ENCODE measurements at places on chromosomes 13 and 19. TPM values are rescaled to one million over a fixed set of nuclear protein-coding genes. Genes with fewer than 3 reads are reported as not detected.

- no peak for DNase-seq
Measured at GRCh38 chr13:85148009-85148408, 651.2 kb downstream of the SLITRK6 start.

GRCh38 chr13:48790966-48791365, 137.2 kb downstream of the CYSLTR2 start:
- no peak for DNase-seq

DNA sequence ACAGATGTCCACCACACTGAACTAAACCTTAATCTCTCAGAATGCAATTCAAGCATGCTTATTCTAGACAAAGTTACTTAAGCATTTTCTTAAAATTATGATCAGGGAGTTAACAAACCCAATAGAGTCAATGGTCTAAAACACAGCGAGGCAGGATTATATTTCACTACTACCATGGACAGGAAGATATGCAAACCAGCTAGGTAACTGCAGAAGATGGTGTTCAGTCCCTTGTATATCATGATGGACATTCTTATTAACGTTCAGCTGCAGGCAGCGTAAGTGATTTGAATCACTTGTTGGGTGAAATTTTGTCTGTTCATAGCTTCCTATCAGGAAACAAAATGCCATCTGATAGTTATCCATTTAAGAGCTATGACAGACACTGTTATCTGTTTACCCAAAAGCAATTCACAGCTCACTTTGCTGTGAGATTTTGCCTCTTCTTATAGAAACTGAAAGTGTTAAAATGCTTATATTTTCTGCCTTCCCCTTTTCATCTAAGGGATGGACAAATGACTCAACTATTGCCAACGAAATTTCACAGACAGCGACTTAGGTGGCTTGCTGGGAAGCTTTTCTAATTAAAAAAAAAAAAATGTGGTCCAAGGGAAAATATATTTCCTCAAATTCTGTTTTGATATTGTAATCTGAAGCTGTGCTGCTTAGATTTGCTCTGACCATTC, 591.9 kb downstream of the DACH1 start:
- no peak for DNase-seq

GRCh38 chr13:53238261-53238660, 209.6 kb downstream of the OLFM4 start:
- DNase-seq = no peak

The MATK gene
- 2.9 TPM for total RNA-seq

The HS6ST3 gene
- total RNA-seq = not detected

DNA sequence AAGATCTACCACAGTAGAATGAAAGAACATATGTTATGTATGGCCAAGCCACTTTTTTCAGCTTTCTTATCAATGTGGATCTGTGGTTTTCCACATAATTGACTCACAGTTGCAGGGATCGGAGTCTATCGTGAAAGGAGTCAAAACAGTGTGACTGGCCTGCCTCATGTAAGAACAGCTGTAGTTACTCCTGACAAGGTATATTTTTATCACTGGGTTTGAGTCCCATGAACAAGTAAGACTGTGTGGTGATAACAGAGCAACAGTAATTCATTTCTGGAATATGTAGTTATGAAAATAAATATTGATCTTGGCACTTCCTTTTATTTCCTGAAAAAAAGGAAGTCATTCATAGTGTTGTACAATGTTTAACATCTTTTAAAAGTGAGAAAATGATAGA, 416.6 kb downstream of the KLF12 start:
- no peak for DNase-seq

GRCh38 chr19:51572410-51572809, 1.3 kb downstream of the ZNF175 start:
- DNase-seq = no peak

- DNase-seq = no peak
Measured at GRCh38 chr19:33704271-33704670, 82.5 kb downstream of the CHST8 start.

- DNase-seq = no peak
Measured at GRCh38 chr13:106377931-106378662, 157.4 kb downstream of the EFNB2 start.

GRCh38 chr19:18464646-18465045, 26.7 kb upstream of the ISYNA1 start:
- peak; percentile 79 for DNase-seq

- peak; percentile 90 for DNase-seq
Measured at GRCh38 chr19:4059891-4060620, 6.6 kb downstream of the ZBTB7A start.

GRCh38 chr19:19554074-19555023, 16.3 kb downstream of the CILP2 start:
- DNase-seq = peak; percentile 62

GRCh38 chr13:20847296-20847695, 55.2 kb downstream of the XPO4 start:
- DNase-seq = no peak

DNA sequence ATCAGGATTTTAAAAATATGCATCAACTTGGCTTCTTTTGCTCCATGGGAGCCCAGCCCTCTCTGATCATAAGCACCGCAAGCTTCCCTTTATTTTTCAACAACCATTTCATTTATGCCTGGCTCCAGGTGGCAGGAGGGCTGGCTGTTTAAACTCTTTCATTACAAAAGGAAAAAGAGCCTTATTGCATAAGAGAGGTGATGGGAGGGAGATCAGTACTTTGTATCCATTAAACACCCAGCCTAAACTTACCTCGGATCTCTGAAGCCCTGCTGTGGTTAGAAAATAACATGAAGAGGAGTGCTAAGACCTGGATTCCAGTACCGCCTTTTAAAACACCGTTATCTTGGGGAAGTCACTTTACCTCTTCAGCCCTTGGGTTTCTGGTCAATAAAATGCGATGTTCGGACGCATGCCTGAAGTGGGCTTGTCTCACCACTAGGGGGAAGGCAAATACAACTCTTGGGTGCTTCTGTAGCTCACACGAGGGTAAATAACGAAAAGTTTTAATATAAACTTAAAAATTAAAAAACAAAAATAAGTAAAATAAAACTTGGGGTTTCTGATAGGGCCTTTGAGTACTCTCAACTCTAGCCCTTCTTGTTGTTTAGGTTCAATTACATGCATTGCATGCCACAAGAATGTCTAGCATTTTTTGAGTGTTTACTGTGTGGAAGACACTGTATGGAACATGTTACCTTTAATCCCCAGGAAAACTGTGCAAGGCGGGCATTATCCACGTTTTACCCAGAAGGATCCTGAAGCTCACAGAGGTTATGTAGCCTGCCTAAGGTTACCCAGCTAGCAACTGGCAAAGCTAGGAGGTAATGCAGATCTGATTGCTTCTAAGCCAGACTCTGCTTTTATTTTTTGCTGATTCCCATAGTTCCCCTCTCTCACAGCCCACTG, 240.3 kb downstream of the LMO7 start:
- DNase-seq = peak; percentile 53

GRCh38 chr13:40137400-40137799, 481.9 kb downstream of the COG6 start:
- no peak for DNase-seq

- DNase-seq = no peak
Measured at GRCh38 chr13:35630551-35631275, 154.2 kb upstream of the MAB21L1 start.

DNA sequence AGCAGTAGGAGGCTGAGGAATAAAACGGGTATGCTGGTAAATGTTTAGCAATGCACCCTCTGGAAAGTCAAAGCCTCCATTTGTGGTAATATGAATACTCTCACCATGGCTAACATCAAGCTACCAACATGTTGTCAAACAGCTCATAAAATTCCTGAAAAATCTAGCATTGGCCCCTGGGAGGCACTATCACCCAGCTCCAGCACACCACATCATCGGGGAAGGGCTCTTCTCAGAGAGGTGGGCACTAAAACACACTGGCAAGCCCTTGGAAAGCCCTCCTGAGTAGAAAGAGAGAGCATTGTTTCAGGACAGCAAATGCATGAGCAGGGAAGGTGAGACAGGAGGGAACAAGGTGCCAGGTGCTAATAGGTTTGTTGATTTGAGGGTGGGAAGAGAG, 53.9 kb upstream of the FLT1 start:
- DNase-seq = no peak

The SIGLEC11 gene
- total RNA-seq = not detected

The F2RL3 gene
- total RNA-seq = 13.1 TPM

DNA sequence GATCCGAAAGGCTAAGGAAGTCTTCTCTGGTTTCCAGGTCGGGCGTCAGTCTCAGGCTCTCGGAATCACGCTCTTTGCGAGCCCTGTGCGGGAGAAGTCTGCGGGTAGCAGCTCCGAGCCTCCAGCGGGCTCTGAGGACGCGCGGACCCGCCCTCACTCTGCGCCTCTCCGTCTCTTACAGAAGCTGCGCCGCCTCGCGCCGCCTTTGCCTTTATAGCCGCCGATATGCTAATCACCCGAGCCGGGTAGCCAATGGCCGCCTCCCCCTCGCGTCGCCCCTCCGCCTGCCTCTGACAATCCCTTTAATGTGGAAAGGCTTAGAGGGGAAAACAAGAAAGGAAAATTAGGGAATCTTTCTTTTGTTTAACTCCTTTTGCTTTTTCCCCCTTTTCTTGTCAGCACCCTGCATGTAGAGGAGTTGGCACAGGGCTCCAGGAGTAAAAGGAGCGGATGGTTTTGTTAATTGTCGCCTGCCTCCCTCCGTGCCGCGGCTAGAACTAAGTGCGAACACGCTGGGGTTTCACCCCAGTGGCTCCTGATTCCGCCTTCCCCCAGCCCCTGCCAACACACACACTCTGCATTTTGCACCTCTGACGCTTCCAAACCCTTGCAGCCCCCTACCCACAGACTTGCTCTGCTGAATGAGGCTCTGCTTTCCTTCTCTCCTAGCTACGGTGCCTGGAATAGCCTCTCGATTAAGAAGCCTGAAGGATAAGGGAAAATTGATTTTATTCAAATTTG, at the start of gene PCDH8:
TSS of gene PCDH8 (minus strand) at position 186 of the 741 bp plus-strand sequence. CDS start 204 bp downstream, outside the sequence.
- no peak for DNase-seq

DNA sequence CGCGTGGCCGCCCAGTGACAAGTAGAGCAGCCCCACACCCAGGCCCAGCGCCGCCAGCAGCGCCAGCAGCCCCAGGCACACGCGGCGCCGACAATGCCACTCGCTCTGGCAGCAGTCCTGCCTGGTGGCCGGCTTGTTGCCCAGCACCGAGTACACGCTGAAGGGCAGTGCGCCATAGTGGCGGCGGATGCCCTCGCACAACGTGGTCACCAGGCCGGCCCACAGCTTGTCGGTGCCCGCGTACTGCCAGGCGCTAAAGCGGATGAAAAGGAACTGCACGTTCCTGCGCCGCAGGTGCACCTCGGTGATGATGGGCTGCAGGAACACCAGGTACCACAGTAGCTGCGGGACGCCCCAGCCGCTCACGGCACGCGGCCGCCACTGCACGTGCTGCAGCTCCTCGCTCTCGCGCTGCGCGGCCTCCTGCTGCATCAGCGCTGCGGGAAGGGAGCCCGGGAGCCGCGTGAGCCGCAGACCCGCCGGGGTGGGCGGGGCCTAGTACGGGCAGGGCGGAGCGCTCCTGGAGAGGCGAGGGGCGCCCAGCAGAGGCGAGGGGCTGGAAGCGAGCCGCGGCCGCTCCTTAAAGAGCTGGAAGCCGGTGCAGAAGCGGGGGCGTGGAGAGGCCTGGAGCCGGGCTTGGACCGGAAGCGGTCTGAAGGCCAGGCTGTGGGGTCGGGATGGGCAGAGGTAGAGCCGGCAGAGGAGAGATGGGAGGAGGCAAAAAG, 7.3 kb downstream of the NKPD1 start:
- DNase-seq = peak; percentile 36

- no peak for DNase-seq
Measured at GRCh38 chr19:44590245-44591059, 22.9 kb upstream of the IGSF23 start.

The COQ8B gene
- total RNA-seq = 15.3 TPM

DNA sequence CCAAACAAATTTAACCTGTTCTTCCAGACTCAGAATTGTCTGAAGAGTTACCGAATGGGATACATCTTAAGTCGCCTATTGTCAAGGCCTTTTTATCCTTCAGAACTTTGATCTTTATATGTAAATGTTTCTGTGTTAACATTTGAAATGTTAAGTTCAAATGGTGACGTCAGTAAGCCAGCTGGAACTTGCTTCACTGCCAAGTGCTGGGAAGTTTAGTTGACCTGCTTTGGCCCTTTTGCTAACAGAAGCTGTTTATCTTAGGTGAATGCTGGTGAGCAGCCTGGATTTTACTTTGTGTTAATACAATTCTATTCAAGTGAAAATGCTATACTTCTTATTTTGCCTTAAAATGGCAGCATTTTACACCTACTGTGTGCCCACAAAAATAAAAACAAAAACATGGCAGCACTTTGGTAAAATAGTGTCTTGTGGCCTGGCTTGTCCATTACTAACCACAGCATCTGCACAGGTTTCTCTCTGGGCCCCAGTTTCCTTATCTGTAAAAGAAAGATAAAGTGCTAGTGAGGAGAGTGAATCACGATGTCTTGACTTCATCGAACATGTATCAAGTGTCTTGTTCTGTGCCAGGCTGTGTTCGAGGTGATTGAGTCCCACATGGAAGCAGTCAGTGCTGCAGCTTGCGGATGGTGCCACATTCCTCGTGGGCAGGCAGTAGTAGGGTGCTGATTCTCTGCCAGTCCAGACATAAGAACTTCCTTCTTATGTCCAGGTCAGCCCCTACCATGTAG, 2.2 kb downstream of the NAXD start:
- peak; percentile 59 for DNase-seq

- no peak for DNase-seq
Measured at GRCh38 chr19:33238481-33239149, 13.0 kb upstream of the SLC7A10 start.

GRCh38 chr13:30103161-30103840, 204.1 kb downstream of the KATNAL1 start:
- no peak for DNase-seq

The PRODH2 gene
- not detected for total RNA-seq

The FAM32A gene
- total RNA-seq = 73.0 TPM

- no peak for DNase-seq
Measured at GRCh38 chr13:99251921-99252320, 6.3 kb downstream of the GPR18 start.

- DNase-seq = no peak
Measured at GRCh38 chr19:30214651-30215051, 157.5 kb upstream of the ZNF536 start.

The FCGBP gene
- 6,178 TPM for total RNA-seq

DNA sequence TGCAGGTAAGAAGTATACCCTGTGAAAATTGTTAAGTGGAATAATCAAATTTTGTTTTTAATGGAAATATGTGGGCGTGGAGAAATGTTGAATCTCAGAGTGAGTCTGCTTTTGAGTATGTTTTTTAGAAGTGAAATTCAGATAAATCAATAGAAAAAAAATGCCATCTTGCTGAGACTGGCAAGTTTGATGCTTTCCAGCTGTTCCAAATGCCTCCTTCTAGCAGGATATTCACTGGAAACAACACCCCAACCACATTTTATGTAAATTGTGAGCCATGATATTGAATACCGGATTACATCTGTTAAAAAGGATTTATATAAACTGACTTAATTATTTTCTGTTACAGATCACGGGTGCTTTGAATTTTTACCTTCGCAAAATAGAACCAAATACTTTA, 115.4 kb downstream of the ITGBL1 start:
- DNase-seq = no peak
